ENCODE measurements at places on chromosomes 2 and 18. TPM values are rescaled to one million over a fixed set of nuclear protein-coding genes. Genes with fewer than 3 reads are reported as not detected.
A peak's percentile ranks its signal among the peaks of the same experiment; 100 is the strongest.

Gene ASAP2
- total RNA-seq: 48.6 TPM

Gene NEB
- total RNA-seq: 8.5 TPM

- H3K4me3 ChIP-seq: no peak overlapping the region
- H3K27me3 ChIP-seq: no peaks in the 10 kb centered on the region
- no peak overlapping the region for H3K27ac ChIP-seq
- H3K36me3 ChIP-seq: no peaks in the 10 kb centered on the region
Measured at GRCh38 chr2:83817511-83817910, 641.6 kb downstream of the SUCLG1 start.

GRCh38 chr18:48979944-48980890 is 29.5 kb upstream of the SMAD7 start:
- no peaks in the 10 kb centered on the region for H3K36me3 ChIP-seq
- peaks cover 7% of the 10 kb centered on the region for H3K4me1 ChIP-seq
- H3K4me3 ChIP-seq: no peak overlapping the region
- no peak for DNase-seq
- H3K27ac ChIP-seq: no peak overlapping the region

DNA sequence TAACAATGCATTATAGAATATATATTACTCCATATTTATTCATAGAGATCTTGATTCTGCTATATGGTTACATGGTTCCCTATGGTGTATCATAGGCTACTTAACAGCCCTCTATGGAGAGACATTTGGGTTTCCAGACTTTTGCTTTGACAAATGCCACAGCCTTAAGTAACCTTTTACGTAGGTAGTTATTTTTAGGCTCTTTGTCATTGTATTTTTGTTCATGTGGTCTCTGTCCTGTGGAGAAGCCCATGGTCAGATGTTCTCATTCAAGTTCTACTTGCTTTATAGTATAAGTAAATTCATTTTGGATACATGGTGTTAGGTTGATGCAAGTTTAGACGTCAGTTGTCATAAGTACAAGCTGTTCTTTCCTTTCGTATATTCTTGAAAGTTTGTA is 275.2 kb upstream of the THSD7B start:
- H3K27ac ChIP-seq: no peak overlapping the region
- no peak for DNase-seq
- no peaks in the 10 kb centered on the region for H3K27me3 ChIP-seq

DNA sequence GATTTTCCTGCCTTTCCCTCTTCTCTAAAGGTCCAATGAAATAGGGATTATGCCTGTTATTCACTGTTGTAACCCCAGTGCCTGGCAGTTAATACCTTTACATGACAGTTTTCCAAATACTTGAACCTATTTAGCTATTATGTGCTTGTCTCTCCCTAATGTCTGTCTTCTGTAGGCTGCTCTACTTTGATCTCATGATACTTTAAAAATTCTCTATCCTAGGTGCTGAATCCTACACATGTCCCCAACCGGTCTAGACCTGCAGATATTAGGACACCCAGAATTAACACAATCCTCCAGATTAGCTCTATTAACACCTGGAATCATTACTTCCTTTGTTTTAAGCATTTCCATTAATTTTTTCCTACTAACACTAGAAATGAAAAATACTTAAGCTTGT is 7.3 kb downstream of the CEBPZ start:
- H3K27me3 ChIP-seq: no peaks in the 10 kb centered on the region
- H3K4me3 ChIP-seq: no peak overlapping the region
- H3K4me1 ChIP-seq: no peaks in the 10 kb centered on the region
- H3K27ac ChIP-seq: no peak overlapping the region

DNA sequence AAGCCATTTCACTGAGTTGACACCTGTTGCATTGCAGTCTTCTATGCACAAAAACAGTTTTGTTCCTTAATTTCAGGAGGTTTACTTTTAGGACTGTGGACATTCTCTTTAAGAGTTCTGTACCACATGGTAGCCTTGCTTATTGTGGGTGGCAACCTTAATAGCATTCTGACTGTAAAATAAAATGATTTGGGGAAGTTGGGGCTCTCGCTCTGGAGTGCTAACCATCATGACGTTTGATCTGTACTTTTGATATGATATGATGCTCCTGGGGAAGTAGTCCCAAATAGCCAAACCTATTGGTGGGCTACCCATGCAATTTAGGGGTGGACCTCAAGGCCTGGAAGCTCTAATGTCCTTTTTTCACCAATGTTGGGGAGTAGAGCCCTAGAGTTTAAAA is 3.4 kb downstream of the CTLA4 start:
- no peak for DNase-seq
- no peaks in the 10 kb centered on the region for H3K36me3 ChIP-seq
- H3K27me3 ChIP-seq: no peaks in the 10 kb centered on the region

GRCh38 chr18:9732031-9732430 is 23.9 kb downstream of the RAB31 start:
- peaks cover 5% of the 10 kb centered on the region for H3K36me3 ChIP-seq
- H3K4me1 ChIP-seq: peaks cover 17% of the 10 kb centered on the region
- no peaks in the 10 kb centered on the region for H3K27me3 ChIP-seq
- no peak overlapping the region for H3K4me3 ChIP-seq
- H3K27ac ChIP-seq: no peak overlapping the region

GRCh38 chr2:155727187-155727895 is 605.2 kb downstream of the NR4A2 start:
- no peaks in the 10 kb centered on the region for H3K36me3 ChIP-seq
- no peak for DNase-seq
- H3K27ac ChIP-seq: no peak overlapping the region
- no peaks in the 10 kb centered on the region for H3K27me3 ChIP-seq

DNA sequence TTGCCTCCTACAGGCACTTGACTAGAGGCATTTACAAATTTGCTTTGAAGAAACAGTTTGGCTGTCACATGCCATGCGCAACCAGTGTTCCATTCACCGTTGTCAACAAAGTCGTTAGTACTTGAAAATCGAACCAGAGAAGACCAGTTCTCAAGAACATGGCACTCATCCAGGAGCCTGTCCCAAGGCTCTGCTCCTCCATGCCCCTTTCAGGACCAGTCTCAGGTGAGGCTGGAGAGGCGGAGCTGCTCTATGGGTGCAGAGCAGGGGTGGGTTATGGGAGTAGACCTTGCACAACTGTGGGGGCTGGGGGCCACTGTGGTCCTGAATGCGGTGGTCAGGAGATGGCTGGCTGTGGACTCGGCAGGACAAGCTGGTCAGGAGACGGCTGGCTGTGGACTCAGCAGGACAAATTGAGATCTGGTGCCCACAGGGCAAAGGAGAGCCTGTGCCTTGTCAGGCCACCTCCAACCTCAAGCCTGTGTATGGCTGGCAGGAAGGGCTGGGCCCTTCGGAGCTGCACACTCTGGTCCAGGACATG is 12.3 kb upstream of the ATP9B start:
- no peak overlapping the region for H3K27ac ChIP-seq
- no peaks in the 10 kb centered on the region for H3K4me1 ChIP-seq
- DNase-seq: no peak
- H3K27me3 ChIP-seq: no peaks in the 10 kb centered on the region
- H3K36me3 ChIP-seq: no peaks in the 10 kb centered on the region

DNA sequence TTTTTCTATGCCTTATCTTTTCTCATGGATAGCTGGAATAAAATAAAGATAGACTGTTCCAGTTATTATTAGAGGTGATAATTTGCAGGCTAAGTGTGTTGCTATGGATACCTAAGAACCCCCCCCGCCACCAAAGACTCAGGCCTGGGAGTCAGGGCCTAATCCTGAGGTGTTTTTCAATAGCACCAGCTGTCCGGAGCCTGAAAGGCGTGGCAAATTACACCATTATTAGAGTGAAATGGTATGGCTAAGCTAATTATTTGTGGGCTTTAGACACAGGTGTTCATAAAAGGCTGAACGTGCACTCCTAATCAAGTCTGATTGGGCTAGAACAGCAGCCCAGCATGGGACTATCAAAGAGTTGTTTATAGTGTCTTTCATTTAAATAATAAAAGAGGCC is 293.2 kb upstream of the DCC start:
- H3K36me3 ChIP-seq: no peaks in the 10 kb centered on the region
- peak; percentile 10 for DNase-seq
- no peaks in the 10 kb centered on the region for H3K4me1 ChIP-seq
- no peak overlapping the region for H3K27ac ChIP-seq
- H3K27me3 ChIP-seq: no peaks in the 10 kb centered on the region

GRCh38 chr2:204842661-204843485 is 297.6 kb downstream of the PARD3B start:
- no peaks in the 10 kb centered on the region for H3K27me3 ChIP-seq
- H3K4me1 ChIP-seq: no peaks in the 10 kb centered on the region
- H3K27ac ChIP-seq: no peak overlapping the region
- no peaks in the 10 kb centered on the region for H3K36me3 ChIP-seq
- peak; percentile 11 for DNase-seq
